ENCODE measurements at places on chromosomes 2 and 18.

DNA sequence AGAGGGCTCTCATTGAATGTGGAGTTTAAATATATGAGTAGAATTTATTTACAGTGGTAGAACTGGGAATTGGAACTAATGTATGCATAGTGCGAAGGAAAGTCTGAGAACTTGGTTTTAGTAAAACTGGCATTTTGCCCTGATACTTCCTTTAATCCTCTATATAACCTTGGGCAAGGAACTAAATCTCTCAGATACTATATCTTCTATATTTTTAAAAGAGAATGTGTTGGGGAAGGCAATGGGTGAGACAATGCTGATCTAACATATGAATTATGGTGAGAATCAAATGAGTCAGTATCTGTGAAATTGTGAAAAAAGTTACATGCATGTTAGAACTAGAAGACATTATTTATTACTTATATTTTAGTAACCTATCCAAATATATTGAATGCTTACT lies 2109.4 kb upstream of the PIK3C3 start:
- H3K27me3 ChIP-seq: peaks cover 19% of the 10 kb centered on the region
- no peak overlapping the region for H3K27ac ChIP-seq
- H3K4me1 ChIP-seq: peaks cover 5% of the 10 kb centered on the region
- no peak overlapping the region for H3K4me3 ChIP-seq

DNA sequence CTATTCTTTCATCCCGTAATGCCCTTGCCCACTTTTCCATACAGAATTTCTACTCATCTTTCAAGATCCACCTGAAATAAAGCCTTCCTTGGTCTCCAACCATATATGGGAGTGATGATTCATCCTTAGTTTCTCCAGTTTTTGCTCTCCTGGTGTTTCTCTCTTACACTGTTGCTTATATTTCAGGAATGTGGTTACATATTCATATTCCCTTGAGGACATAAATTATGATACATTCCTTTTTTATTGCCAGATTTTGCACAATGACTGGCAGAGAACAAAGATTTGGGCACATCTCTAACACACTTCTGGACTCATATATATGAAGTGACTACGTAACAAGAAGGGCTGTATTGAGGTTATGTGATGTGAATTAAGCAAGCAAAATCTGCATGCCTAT lies 1573.4 kb upstream of the NXPH2 start:
- DNase-seq: no peak
- H3K27me3 ChIP-seq: no peaks in the 10 kb centered on the region
- no peaks in the 10 kb centered on the region for H3K4me1 ChIP-seq
- no peaks in the 10 kb centered on the region for H3K36me3 ChIP-seq

DNA sequence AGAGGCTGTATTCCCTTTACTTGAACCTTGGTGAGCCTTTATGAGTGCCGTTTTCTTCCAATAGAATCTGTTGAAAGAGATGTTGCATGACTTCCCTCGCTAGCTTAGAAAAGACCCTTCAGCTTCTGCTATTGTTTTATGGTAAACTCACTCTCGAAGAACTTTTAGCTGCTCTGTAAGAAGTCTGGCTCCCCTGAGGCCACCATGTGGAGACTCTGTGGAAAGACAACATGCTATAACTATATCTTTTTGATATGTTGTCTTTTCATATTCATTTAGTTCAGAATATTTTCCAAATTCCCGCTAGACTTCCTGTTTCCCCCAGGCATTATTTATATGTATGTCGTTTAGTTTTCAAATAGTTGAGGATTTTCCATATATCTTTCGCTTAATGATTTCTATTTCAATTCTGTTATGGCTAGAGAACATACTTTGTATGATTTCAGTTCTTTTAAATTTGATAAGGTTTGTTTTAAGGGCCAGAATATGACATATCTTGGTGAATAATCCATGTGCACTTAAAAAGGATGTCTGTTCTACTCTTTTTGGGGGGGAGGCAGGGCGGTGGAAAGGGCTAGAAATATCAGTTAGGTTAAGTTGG lies 64.1 kb downstream of the PTPN4 start:
- no peak overlapping the region for H3K4me3 ChIP-seq
- H3K36me3 ChIP-seq: no peaks in the 10 kb centered on the region
- H3K27ac ChIP-seq: no peak overlapping the region
- H3K27me3 ChIP-seq: no peaks in the 10 kb centered on the region

- peaks cover 55% of the 10 kb centered on the region for H3K4me1 ChIP-seq
- no peaks in the 10 kb centered on the region for H3K36me3 ChIP-seq
- H3K27me3 ChIP-seq: no peaks in the 10 kb centered on the region
- H3K4me3 ChIP-seq: peak overlapping the region; percentile 94
- peak; percentile 31 for DNase-seq
- peak overlapping the region; percentile 97 for H3K27ac ChIP-seq
Observed at GRCh38 chr18:50879302-50880118, 592 bp downstream of the ME2 start.

DNA sequence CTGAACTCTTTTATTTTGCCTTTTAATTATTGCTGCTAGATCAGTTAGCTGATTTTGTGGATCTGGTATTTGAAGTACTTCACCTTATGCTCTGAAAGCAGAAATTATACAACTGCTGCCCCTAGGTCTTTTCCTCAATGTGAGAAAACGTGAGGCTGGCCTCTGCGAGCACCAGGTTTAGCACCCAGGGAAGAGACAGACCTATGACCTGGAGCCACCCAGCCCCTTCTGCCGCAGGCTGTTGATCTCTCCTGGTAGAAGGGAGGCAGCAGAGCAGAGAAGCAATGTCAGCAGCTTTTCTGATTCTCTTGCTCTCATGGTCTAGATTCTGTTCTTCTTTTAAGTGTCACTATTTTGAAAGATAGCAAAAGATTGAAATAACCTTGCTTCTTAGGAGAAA lies 19.9 kb downstream of the TRAPPC12 start:
- peaks cover 51% of the 10 kb centered on the region for H3K36me3 ChIP-seq
- DNase-seq: no peak
- H3K27me3 ChIP-seq: no peaks in the 10 kb centered on the region
- H3K27ac ChIP-seq: no peak overlapping the region
- no peaks in the 10 kb centered on the region for H3K4me1 ChIP-seq

GRCh38 chr2:223835701-223836532 lies 1.5 kb downstream of the AP1S3 start:
- H3K27ac ChIP-seq: no peak overlapping the region
- no peak overlapping the region for H3K4me3 ChIP-seq
- H3K36me3 ChIP-seq: no peaks in the 10 kb centered on the region
- DNase-seq: peak; percentile 29
- no peaks in the 10 kb centered on the region for H3K27me3 ChIP-seq

GRCh38 chr2:74321737-74322136 lies 21.5 kb downstream of the SLC4A5 start:
- H3K4me1 ChIP-seq: no peaks in the 10 kb centered on the region
- no peak overlapping the region for H3K27ac ChIP-seq
- no peak overlapping the region for H3K4me3 ChIP-seq
- H3K36me3 ChIP-seq: no peaks in the 10 kb centered on the region

GRCh38 chr2:123262856-123263255 lies 762.2 kb upstream of the CNTNAP5 start:
- no peak overlapping the region for H3K4me3 ChIP-seq
- H3K27me3 ChIP-seq: no peaks in the 10 kb centered on the region
- H3K27ac ChIP-seq: no peak overlapping the region
- no peak for DNase-seq
- H3K4me1 ChIP-seq: no peaks in the 10 kb centered on the region

- no peaks in the 10 kb centered on the region for H3K27me3 ChIP-seq
- DNase-seq: no peak
- H3K36me3 ChIP-seq: no peaks in the 10 kb centered on the region
- H3K27ac ChIP-seq: no peak overlapping the region
Observed at GRCh38 chr18:39184176-39184575, 1618.6 kb upstream of the CELF4 start.

DNA sequence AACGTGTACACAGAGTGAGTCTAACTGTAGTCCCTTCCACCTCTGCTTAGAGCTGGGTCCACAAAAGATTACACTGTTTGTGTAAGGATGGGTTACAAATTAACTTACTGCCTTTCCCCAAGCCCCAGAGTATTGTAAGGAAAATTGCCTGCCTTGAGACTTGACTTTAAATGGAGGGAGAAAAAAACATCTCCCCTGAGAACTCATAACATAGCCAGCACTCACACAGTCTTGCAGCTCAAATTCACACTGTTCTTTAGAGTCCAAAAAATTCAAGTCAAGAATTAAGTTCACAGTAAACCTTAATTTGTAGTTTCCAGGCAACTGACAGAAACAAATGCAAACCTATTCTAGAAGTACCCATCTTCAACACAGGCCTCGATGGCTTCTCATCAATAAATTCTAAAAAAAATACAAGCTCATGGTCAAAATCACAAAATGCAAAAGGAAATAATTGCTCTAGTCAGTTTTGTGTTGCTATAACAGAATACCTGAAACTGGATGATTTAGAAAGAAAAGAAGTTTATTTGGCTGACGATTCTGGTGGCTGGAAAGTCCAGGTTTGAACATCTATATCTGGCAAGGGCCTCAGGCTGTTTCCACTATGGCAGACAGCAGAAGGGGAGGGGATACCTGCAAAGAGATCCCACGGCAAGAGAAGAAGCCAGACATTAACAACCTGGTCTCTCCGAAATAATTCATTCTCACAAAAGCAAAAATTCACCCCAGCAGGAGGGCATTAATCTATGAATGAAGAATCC lies 34.6 kb upstream of the TMEM17 start:
- H3K27me3 ChIP-seq: no peaks in the 10 kb centered on the region
- H3K36me3 ChIP-seq: no peaks in the 10 kb centered on the region
- no peak overlapping the region for H3K27ac ChIP-seq
- no peaks in the 10 kb centered on the region for H3K4me1 ChIP-seq
- no peak overlapping the region for H3K4me3 ChIP-seq
- DNase-seq: no peak

GRCh38 chr2:40256008-40256407 lies 195.9 kb downstream of the SLC8A1 start:
- DNase-seq: no peak
- peaks cover 5% of the 10 kb centered on the region for H3K4me1 ChIP-seq
- H3K36me3 ChIP-seq: no peaks in the 10 kb centered on the region
- H3K27me3 ChIP-seq: no peaks in the 10 kb centered on the region
- no peak overlapping the region for H3K27ac ChIP-seq
- no peak overlapping the region for H3K4me3 ChIP-seq

- no peaks in the 10 kb centered on the region for H3K27me3 ChIP-seq
- DNase-seq: no peak
- H3K4me3 ChIP-seq: no peak overlapping the region
- H3K27ac ChIP-seq: no peak overlapping the region
- no peaks in the 10 kb centered on the region for H3K36me3 ChIP-seq
- no peaks in the 10 kb centered on the region for H3K4me1 ChIP-seq
Observed at GRCh38 chr18:48826271-48826670, 124.5 kb downstream of the SMAD7 start.

- no peak for DNase-seq
- H3K4me1 ChIP-seq: no peaks in the 10 kb centered on the region
- no peak overlapping the region for H3K4me3 ChIP-seq
- H3K36me3 ChIP-seq: no peaks in the 10 kb centered on the region
Observed at GRCh38 chr2:62661263-62661635, 44.3 kb upstream of the EHBP1 start.

- no peaks in the 10 kb centered on the region for H3K36me3 ChIP-seq
- no peak for DNase-seq
- H3K4me1 ChIP-seq: no peaks in the 10 kb centered on the region
- H3K27ac ChIP-seq: no peak overlapping the region
- no peak overlapping the region for H3K4me3 ChIP-seq
Observed at GRCh38 chr2:209671020-209671680, 100.5 kb upstream of the UNC80 start.

DNA sequence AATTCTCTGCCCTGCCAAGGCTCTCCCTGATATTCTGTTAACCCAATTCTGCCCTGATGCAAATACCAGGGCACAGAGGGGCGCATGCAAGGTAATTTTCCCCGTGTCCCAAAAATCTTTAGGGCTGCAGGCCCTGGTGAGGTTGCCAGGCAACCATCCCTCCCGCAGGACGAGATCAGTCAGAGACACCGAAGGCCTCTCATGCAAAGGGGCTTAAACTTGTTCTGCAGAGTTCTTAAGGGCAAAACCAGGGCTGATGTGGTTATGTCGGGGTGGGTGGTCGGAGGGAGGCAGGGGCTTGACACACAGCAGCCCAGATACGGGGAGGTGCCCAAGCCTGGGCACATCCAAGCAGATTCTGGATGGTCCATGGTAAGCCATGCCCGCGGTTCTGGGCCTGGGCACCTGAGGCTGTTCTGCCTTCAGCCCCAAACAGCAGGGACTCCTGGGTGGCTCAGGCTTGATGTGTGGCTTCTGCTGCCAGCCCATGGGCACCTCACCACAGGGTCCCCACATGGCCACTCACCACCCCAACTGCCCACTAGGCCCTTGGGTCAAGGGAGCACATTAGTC lies 27.2 kb downstream of the STEAP3 start:
- DNase-seq: no peak
- peaks cover 95% of the 10 kb centered on the region for H3K36me3 ChIP-seq
- no peak overlapping the region for H3K27ac ChIP-seq
- H3K4me3 ChIP-seq: no peak overlapping the region

DNA sequence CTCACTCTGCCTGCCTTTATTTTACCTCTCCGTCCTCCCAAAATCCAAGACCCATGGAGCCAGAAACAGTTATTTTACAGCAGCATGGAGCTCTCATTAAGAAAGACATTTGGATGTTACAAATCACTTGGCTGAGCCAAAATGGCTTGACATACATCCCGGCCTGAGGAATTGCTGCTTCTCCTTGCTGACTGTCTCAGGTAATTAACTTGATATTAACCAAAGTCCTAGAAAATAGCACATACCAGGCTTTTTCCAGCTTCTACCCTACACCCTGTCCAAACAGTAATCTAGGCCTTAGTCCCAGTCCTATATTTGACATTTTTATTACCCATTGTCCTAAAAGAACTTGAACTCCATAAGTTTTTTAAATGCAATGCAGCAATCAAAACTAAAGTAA lies 205.0 kb downstream of the TMX3 start:
- H3K36me3 ChIP-seq: no peaks in the 10 kb centered on the region
- no peak overlapping the region for H3K4me3 ChIP-seq
- DNase-seq: no peak
- H3K27me3 ChIP-seq: no peaks in the 10 kb centered on the region
- H3K27ac ChIP-seq: no peak overlapping the region
- H3K4me1 ChIP-seq: no peaks in the 10 kb centered on the region

- DNase-seq: no peak
- no peaks in the 10 kb centered on the region for H3K36me3 ChIP-seq
- no peaks in the 10 kb centered on the region for H3K4me1 ChIP-seq
- no peaks in the 10 kb centered on the region for H3K27me3 ChIP-seq
- H3K27ac ChIP-seq: no peak overlapping the region
Observed at GRCh38 chr2:1461507-1462390, 48.5 kb downstream of the TPO start.

GRCh38 chr18:14940735-14941134 lies 192.8 kb downstream of the ANKRD30B start:
- H3K27ac ChIP-seq: no peak overlapping the region
- DNase-seq: no peak
- no peaks in the 10 kb centered on the region for H3K4me1 ChIP-seq
- no peaks in the 10 kb centered on the region for H3K27me3 ChIP-seq
- no peak overlapping the region for H3K4me3 ChIP-seq
